NCI-H2171 treated with DMSO at 0.1 percent for 48 hours (cell line): ENCODE measurements at places on chromosomes 5 and 9.

DNA sequence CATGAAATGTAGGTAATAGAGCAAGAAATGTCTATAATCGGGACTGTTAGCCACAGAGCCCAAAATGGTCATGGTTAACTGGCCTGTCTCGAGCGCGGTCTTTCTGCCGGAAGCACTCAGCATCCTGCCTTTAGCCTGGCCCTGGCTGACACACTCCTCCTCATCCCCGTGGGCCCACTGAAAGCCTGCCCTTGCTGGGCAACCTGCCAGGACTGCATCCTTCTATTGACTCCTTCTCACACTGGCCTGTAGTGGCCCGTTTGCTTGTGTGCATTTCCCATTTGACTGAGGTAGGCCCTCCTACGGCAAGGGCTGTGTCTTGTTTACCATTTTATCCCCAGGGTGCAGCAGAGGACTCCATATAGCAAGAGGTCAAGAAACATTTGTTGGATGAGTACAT, 215.7 kb downstream of the ATPSCKMT start:
- DNase-seq = no peak

DNA sequence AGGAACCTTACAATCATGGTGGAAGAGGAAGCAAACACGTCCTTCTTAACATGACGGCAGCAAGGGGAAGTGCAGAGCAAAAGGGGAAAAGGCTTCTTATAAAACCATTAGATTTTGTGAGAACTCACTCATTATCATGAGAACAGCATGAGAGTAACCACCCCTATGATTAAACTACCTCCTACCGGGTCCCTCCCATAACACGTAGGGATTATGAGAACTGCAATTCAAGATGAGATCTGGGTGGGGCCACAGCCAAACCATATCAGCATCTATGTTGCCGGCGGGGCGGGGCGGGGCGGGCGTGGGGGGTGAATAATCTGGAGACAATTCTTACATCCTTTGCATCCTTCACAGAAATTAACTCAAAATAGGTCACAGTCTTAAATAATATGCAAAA, 58.8 kb upstream of the GFPT2 start:
- no peak for DNase-seq

DNA sequence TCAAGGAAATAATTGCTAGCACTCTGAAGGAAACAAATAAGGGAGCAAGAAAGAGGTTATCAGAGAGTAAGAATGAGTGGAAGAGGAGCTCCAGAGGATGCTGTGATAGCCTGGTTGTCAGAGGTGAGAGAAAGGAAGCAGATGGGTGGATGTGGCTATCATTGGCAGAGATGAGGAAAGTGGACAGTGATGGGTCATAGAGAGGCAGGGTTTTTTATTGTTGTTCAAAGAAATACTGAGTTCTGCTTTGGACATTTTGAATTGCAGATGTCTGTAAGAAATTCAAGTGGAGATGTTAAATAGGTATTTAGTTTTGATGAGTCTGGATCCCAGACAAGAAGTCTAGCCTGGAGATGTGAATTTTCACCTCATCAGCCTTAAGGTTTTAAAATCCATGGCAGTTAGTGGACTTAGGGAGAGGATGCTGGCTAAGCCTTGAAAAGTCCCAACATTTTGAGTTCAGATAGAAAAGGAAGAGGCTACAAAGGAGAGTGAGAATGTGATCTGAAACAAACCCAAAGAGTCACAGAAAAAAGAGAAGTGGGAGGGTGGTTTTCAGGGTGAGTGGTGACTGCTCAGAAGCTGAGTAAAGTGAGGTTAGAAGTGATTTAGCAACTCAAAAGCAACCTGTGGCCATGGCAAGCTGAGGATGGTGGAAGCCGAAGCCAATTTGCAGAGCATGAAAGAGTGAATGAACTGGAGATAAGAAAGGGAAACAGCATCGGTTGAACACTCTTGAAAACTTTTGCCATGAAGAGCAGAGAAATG, 50.4 kb downstream of the PPIC start:
- DNase-seq = no peak

- no peak for DNase-seq
Observed at GRCh38 chr5:59126708-59127573, 544.1 kb downstream of the RAB3C start.

DNA sequence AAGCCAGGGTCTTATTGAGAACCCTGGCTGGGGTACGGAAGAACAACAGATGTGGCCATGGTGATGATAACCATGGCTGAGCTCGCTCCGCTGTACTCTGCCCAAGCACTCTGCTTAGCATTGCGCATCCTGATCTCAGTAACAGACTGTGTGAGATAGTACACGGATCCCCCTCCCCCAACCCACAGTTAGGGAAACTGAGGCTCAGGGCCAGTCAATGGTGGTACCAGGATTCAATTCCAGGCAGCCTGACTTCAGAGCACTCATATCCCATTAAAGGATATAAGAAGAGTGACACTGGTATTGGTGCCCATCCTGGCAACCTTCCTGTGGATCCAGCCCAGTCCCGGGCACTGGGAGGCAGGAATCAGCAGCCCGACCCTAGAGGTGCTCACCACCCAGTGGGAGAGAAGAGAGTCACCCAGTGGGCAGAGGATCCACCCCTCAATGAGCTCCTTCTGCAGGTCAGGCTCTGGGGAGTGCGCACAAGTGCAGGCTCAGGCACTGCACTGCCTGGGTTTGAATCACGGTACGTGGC, 26.5 kb upstream of the KIF12 start:
- no peak for DNase-seq

GRCh38 chr5:157860898-157861890, 2.2 kb upstream of the CLINT1 start:
- no peak for DNase-seq

GRCh38 chr9:131492070-131492469, 10.6 kb upstream of the POMT1 start:
- no peak for DNase-seq

- DNase-seq = no peak
Observed at GRCh38 chr5:175035882-175036533, 311.6 kb downstream of the MSX2 start.

GRCh38 chr9:130865921-130866320, 30.7 kb downstream of the QRFP start:
- no peak for DNase-seq

DNA sequence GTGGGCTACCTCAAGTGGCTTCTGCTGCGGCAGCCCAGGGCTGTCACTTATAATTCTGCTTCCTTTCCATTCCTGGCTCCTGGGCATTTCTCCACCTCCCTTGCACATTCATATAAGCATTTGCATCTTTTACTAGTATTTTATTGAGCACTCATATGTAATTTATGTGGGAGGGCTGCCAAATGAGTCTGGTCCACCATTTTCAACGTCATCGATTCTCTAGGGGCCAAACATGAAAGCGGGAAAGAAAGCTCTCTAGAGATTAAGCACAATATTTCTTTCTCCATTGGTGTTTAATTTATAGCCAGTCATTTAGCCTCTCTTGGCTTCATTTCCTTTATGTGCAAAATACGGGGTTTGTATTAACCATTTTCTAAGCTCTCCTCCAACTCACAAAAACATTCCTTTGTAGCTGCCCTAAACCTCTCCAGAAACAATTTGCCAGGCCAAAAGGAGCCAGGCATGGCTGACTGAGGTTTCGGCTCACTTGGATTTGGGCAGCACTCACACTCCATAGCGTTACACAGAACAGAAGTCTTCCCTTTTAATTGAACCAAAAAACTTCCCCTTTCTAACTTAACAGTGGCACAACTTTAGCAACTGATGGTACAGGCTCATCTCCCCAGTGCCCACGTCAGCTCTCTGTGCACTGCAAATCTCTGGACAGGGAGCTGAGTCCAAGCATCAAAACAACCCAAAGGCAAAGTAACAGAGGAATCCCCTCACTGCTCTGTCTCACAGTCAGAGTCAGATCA, 183.5 kb downstream of the ROR2 start:
- no peak for DNase-seq

GRCh38 chr5:16612007-16612406, 4.8 kb downstream of the RETREG1 start:
- no peak for DNase-seq

DNA sequence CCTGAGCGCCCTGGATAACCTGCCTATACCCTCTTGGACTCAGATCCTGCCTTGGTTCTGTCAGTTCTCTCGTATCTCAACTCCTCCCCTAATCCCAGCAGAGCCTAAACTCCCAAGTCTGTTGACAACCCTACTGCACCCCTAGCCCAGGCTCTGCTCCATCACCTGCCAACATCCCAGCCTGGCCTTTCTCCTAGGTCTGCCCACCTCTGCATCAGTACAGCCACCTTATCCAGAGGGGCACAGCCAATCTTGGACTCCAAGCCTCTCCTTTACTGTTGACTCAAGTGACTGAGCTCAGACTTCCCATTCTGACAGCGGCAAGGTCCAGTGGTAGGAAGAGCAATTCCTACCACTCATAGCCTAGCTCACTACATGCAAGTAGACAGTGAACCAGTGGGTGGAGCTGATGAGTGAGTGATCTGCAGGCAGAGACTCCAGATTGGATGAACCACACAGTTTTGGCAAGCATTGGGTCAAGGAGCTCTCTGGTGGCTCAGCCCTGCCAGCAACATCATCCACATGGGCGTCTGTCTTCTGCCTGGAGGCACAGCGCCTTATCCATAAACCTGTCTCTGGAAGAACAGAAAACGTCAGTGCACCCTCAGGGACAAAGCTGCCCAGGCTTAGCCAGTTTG, 26.5 kb downstream of the TRMO start:
- DNase-seq = no peak

DNA sequence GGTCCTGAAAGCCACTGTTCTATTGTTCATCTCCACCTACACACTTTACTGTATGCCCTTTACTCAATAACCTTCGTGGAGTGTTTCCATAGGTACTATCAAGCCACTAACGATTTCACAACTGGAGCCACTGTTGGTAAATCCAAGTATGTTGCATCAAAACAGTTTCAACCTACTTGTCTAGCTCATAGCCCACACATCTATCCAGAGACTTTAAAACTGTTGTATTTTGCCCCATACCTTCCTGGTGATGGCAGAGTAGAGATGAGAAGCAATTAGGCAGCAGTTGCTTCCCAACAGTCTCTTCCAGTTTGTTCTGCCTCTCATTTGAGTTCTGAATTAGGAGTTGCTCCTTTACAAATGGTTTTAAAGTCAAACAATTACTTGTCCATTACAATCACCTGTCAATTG, 607 bp downstream of the FAXDC2 start:
- DNase-seq = no peak

- no peak for DNase-seq
Observed at GRCh38 chr9:132384376-132384775, 22.3 kb downstream of the TTF1 start.

- no peak for DNase-seq
Observed at GRCh38 chr9:107982001-107982400, 492.4 kb upstream of the KLF4 start.

- DNase-seq = peak; percentile 74
Observed at GRCh38 chr9:111481885-111482636, 2.1 kb downstream of the ECPAS start.

GRCh38 chr5:94467954-94468930, 150.2 kb downstream of the KIAA0825 start:
- peak; percentile 36 for DNase-seq

GRCh38 chr9:98491828-98492227, 216.9 kb downstream of the GABBR2 start:
- DNase-seq = no peak

DNA sequence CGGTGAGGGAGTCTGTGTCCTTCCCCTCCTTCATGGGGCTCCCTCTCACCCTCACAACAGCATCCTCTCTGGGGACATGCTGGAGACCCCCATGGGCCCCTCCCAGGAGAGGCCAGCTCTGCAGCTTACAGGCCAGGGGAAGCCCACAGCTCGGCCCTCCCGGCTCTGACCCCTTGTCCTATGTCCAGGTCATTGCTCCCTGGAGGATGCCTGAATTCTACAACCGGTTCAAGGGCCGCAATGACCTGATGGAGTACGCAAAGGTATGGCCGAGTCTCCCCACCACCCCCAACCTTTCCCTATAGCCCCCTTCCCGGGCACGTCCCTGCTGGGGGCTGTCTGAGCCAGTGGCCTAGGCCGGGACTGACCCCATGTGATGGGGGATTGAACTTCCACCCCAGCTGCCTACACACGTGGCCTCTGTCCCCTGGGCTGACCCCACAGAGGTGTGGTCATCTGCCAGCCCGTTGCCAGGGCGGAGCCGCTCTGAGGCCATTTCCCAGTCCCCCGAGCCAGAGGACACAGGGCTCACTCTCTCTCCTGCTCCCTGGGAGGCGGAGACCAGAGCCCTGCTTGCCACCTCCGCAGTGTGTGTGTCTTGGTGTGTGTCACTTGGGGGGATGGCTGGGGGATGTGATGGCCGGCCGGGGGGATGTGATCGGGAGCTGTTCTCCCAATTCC, 21.9 kb downstream of the ASS1 start:
- no peak for DNase-seq

DNA sequence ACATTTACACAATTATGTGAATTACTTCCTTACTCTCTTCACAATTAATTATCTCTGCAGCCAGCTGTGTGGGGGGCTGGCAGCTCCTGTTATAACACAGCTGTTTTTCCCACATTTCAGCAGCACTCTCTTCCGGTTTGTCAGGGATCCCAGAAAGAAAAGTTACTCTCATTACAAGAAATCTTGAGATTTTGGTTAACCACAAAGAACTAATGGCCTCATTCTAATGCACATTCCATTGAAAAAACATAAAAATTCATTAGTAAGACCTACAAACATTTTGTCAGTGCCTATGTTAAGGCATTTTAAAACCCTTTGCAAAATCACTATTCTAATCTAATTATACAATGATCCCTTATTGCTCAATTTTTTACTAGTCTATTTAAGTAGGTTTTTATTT, 64.1 kb downstream of the PDE4D start:
- DNase-seq = no peak

DNA sequence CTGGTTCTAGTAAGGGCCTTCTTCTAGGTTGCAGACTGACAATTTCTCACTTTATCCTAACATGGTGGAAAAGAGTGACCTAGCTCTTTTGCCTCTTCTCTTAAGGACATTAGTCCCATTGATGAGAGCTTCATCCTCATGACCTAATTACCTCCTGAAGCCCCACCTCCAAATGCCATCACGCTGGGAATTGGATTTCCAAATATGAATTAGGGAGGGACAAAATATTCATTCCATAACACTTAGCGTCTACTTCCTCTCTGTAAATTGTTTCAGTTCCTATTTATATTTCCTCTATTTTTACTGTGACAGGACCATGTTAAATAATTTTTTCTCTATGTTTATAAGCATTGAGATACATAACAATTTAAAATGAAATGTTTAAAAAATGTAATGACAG, 408.8 kb downstream of the CDH10 start:
- no peak for DNase-seq

- no peak for DNase-seq
Observed at GRCh38 chr9:23220957-23221356, 605.1 kb downstream of the ELAVL2 start.
